ENCODE measurements at places on chromosomes 11 and 22. TPM values are rescaled to one million over a fixed set of nuclear protein-coding genes. Genes with fewer than 3 reads are reported as not detected.

GRCh38 chr11:27673979-27674663 lies 26.1 kb downstream of the BDNF start:
- H3K4me1 ChIP-seq, result peaks cover 8% of the 10 kb centered on the region
- no peaks in the 10 kb centered on the region for H3K27me3 ChIP-seq
- H3K36me3 ChIP-seq, result no peaks in the 10 kb centered on the region
- H3K27ac ChIP-seq, result no peak overlapping the region

DNA sequence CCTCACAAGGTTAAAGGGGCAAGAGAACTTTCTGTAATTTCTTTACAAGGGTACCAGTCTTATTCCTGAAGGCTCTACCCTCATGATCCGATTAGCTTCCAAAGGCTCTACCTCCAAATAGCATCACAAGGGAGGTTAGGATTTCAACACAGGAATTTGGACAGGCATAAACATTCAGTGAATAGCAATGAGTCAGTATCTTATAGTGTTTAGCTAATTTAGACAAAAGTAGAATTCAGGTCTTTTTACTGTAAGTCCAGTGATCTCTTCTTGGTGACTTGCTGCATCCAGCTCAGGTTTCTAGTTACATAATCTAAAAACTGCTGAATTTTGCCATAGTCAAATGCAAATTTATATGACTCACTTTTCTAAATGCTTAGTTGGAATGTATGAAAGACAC lies 1995.6 kb upstream of the RAG2 start:
- H3K36me3 ChIP-seq, result no peaks in the 10 kb centered on the region
- DNase-seq, result no peak
- no peak overlapping the region for H3K27ac ChIP-seq
- no peak overlapping the region for H3K4me3 ChIP-seq
- no peaks in the 10 kb centered on the region for H3K4me1 ChIP-seq

- H3K27ac ChIP-seq, result no peak overlapping the region
- no peak overlapping the region for H3K4me3 ChIP-seq
- no peaks in the 10 kb centered on the region for H3K4me1 ChIP-seq
- DNase-seq, result no peak
- no peaks in the 10 kb centered on the region for H3K27me3 ChIP-seq
Measured at GRCh38 chr11:112989198-112989597, 28.0 kb downstream of the NCAM1 start.

DNA sequence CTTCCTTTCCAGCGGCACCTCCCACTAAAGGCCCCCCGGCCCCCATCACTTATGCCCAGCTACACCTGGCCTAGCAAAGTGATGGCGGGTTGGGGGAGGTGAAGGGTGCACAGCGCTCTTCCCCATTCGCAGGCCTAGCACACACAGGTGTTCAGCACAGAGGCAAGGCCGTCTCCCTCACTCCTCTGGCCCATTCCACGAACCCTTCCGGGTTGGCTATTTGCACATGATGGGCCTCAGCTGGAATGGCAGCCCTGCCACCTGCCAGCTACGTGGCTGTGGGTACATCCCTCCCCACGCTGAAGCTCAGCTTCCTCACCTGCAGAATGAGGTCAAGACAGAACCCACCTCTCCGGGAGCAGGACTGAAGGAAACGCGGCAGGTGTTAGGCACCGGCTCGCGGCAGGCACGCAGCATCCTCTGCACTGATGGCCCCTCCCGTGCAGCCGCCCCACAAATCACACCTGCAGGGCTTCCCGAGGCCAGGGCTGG lies 4.8 kb downstream of the KIAA0930 start:
- H3K4me3 ChIP-seq, result no peak overlapping the region
- H3K27me3 ChIP-seq, result no peaks in the 10 kb centered on the region
- peaks cover 13% of the 10 kb centered on the region for H3K36me3 ChIP-seq

GRCh38 chr11:46326813-46327416 lies 20.3 kb upstream of the DGKZ start:
- H3K27ac ChIP-seq, result no peak overlapping the region
- DNase-seq, result no peak
- no peak overlapping the region for H3K4me3 ChIP-seq
- peaks cover 8% of the 10 kb centered on the region for H3K36me3 ChIP-seq

DNA sequence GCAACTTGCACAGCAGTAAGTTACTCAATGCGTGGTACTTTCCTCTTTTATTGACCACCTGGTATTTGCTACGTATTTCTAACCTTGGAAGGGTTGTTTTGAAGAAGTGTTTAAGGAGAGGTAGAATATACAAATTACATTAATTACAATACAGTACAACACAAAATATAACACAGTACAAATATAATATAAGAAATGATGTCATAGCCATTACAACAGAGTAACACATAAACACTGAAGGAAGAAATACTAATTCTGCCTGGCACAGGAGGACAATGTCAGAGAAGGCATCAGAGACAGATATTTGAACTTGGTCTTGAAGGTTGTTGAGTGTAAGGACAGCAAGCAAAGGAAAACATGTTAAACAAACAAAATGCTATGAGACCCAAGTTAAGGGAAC lies 25.6 kb downstream of the PAK1 start:
- no peak overlapping the region for H3K4me3 ChIP-seq
- no peak overlapping the region for H3K27ac ChIP-seq
- no peaks in the 10 kb centered on the region for H3K27me3 ChIP-seq

DNA sequence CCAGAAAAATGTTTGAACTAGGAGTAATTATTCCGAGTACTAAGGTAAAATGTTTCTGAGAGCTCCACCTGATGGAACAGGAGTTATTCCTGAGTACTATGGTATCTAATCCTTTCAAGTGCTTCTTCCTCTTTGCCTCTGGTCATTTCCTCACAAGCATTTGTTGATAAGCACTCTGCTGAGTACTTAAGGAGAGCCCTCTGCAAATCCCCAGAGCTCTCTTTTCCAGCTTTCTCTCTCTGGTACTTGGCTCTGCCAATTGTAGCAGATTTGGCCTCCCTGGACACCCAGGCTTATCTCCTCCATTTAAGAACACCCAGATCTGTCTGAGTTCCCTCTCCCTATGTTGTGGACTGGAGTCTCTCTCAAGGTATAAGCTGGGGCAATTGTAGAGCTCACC lies 457.0 kb downstream of the MN1 start:
- no peak for DNase-seq
- H3K27me3 ChIP-seq, result no peaks in the 10 kb centered on the region
- no peak overlapping the region for H3K4me3 ChIP-seq
- H3K4me1 ChIP-seq, result no peaks in the 10 kb centered on the region
- H3K27ac ChIP-seq, result no peak overlapping the region

GRCh38 chr11:62477927-62478326 lies 59.1 kb downstream of the SCGB1A1 start:
- H3K27me3 ChIP-seq, result no peaks in the 10 kb centered on the region
- no peak for DNase-seq
- H3K4me1 ChIP-seq, result no peaks in the 10 kb centered on the region
- no peaks in the 10 kb centered on the region for H3K36me3 ChIP-seq
- no peak overlapping the region for H3K4me3 ChIP-seq
- H3K27ac ChIP-seq, result no peak overlapping the region

- H3K4me1 ChIP-seq, result no peaks in the 10 kb centered on the region
- no peak for DNase-seq
- no peak overlapping the region for H3K4me3 ChIP-seq
- H3K27ac ChIP-seq, result no peak overlapping the region
Measured at GRCh38 chr11:71330349-71330748, 78.0 kb upstream of the SHANK2 start.

DNA sequence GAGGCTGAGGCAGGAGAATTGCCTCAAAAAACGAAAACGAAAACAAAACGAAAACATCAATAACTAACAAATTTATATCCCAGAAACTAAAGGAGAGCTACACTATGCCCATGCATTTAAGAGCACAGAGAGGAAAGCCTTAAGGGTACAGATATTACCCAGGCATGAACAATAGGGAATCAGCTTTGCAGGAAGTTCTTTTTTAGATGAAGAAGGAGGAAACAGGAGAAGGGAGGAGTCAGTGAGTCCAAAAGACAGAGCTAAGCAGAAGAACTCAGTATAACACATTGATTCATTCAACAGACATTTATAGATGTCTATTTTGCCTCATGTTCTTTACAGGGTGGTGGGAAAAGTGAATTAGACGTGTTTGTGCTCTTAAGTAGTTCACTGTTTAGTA lies 8.3 kb downstream of the MRPL17 start:
- H3K36me3 ChIP-seq, result peaks cover 7% of the 10 kb centered on the region
- no peak for DNase-seq
- no peak overlapping the region for H3K4me3 ChIP-seq

GRCh38 chr11:60515144-60515855 lies at the start of gene MS4A13:
Gene MS4A13 (plus strand): TSS chr11:60515392. CDS start chr11:60518084, 2,692 bp downstream.
- no peaks in the 10 kb centered on the region for H3K4me1 ChIP-seq
- H3K27ac ChIP-seq, result no peak within 1 kb of the TSS
- no peaks in the 10 kb centered on the region for H3K27me3 ChIP-seq

- H3K4me1 ChIP-seq, result no peaks in the 10 kb centered on the region
- no peak overlapping the region for H3K27ac ChIP-seq
- no peak for DNase-seq
- H3K4me3 ChIP-seq, result no peak overlapping the region
Measured at GRCh38 chr11:46677991-46678740, 22.3 kb downstream of the ARHGAP1 start.

GRCh38 chr22:44642096-44642644 lies 59.8 kb upstream of the PRR5 start:
- H3K4me1 ChIP-seq, result no peaks in the 10 kb centered on the region
- H3K4me3 ChIP-seq, result no peak overlapping the region
- H3K36me3 ChIP-seq, result no peaks in the 10 kb centered on the region
- H3K27me3 ChIP-seq, result no peaks in the 10 kb centered on the region
- DNase-seq, result no peak
- H3K27ac ChIP-seq, result no peak overlapping the region

DNA sequence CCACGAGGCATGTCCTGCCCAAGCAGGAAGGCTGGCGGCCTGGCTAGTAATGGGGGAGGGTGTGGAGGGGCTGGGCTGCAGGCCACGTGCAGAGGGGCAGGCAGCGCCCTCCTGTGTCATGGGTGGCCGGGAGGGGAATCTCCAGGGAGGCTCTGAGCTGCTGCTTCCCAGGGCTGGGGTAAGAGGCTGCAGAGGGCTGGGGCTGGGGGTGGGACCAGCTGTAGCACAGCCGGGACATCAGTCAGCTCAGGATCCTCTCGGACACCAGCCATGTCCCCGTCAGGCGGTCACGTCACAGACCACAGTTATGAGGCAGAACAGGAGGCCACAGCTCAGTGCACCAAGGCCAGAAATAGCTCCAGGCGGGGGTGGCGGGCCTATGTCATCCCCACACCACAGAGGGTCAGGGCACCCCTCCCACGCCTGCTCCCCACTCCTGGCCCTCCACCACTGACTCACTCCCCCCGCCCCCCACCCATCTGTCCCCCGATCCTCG lies 21.1 kb downstream of the RTN4R start:
- peaks cover 4% of the 10 kb centered on the region for H3K4me1 ChIP-seq
- H3K36me3 ChIP-seq, result peaks cover 3% of the 10 kb centered on the region
- no peak overlapping the region for H3K27ac ChIP-seq
- H3K4me3 ChIP-seq, result no peak overlapping the region
- no peaks in the 10 kb centered on the region for H3K27me3 ChIP-seq
- no peak for DNase-seq

- DNase-seq, result no peak
- no peak overlapping the region for H3K4me3 ChIP-seq
Measured at GRCh38 chr11:77487790-77488189, 13.9 kb upstream of the PAK1 start.

- no peaks in the 10 kb centered on the region for H3K27me3 ChIP-seq
- no peak for DNase-seq
- H3K4me3 ChIP-seq, result no peak overlapping the region
- H3K36me3 ChIP-seq, result peaks cover 7% of the 10 kb centered on the region
- no peaks in the 10 kb centered on the region for H3K4me1 ChIP-seq
Measured at GRCh38 chr11:69396051-69396947, 85.2 kb upstream of the LINC01488 start.

DNA sequence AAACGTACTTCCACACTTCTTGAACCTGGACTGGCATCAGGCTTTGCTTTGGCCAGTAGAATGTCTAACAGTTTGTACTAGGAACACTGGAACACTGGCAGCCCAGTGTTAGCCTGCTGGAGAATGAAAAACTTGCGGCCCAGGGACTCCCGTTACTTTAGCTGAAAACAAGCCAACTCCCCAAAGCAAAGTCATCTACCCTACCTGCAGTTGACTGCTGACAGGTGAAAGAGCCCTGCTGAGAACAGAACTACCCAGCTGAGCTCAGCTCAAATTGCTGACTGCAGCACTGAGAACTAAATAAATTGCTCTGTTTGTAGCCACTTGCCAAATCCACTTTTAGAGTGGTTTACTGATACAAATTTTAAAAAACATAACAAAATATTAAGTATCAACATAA lies 342.5 kb downstream of the LRRC4C start:
- H3K27me3 ChIP-seq, result no peaks in the 10 kb centered on the region
- H3K36me3 ChIP-seq, result no peaks in the 10 kb centered on the region
- peaks cover 7% of the 10 kb centered on the region for H3K4me1 ChIP-seq
- peak; percentile 66 for DNase-seq
- H3K4me3 ChIP-seq, result no peak overlapping the region

DNA sequence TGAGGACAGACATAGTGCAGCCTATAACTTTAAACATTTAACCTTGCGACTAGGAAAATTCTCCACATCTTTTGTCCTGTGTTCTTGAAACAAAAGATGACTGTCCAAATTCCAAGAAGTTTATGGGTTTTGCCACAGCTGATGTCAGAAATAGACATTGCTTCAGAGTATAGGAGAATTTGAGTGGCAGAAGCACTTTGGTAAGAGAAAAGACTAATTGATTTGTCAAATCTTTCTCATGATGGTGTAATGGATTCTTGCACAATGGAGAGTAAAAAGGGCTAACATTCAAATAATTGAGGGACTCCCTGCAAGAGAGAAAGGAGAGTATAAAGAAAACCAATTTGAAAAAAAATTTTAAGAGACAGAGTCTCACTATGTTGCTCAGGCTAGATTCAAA lies 25.3 kb downstream of the C11orf58 start:
- no peaks in the 10 kb centered on the region for H3K4me1 ChIP-seq
- no peak overlapping the region for H3K4me3 ChIP-seq
- no peak for DNase-seq
- H3K27me3 ChIP-seq, result no peaks in the 10 kb centered on the region
- no peaks in the 10 kb centered on the region for H3K36me3 ChIP-seq

DNA sequence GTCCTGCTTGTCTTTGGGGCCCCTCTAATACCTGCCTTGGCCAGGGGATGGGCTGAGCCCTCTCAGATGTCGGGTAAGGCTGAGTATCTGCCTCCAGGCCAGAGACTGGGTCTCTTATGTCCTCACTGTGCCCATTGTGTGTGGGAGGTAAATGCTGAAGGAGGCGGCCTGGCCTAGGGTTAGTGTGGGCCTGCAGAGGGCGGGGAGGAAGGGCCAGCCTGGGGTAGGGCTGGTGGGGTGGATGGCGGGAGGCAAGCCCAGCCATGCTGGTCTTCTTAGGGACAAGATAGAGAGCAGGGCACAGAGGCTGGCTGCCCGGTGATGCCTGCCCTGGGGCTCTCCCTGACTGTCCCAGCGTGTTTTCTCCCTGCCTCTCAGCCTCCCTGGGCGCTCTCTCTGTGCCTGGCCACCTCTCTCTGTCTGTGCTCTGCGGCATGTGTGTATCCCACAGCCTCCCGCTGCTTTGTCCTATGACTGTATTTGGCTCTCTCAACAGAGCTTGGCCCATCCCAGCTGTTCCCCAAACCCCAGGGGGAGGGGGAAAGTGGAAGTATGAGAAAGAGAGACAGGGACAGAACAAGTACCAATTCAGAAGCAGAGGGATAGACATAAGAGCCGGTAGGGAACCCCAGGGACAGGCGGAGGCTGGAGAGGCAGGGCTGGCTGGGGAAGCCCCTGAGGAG lies 57.0 kb downstream of the PDE2A start:
- H3K27me3 ChIP-seq, result no peaks in the 10 kb centered on the region
- H3K4me1 ChIP-seq, result no peaks in the 10 kb centered on the region
- H3K27ac ChIP-seq, result no peak overlapping the region
- DNase-seq, result no peak
- H3K36me3 ChIP-seq, result no peaks in the 10 kb centered on the region

Gene TTC36
- total RNA-seq, result 1.6 TPM

Gene SHISAL1
- total RNA-seq, result 3.0 TPM

Gene RIN1
- 5.5 TPM for total RNA-seq

Gene CARD10
- total RNA-seq, result 17.7 TPM

Gene PKP3
- total RNA-seq, result 41.7 TPM

Gene RFPL1
- not detected for total RNA-seq

Gene LIF
- 4.3 TPM for total RNA-seq

Gene SCUBE2
- 1.6 TPM for total RNA-seq

Gene SEPTIN5
- 17.8 TPM for total RNA-seq
